ENCODE measurements at places on chromosomes 11 and 22.

- peak; percentile 63 for DNase-seq
These were observed 36.6 kb downstream of the DCUN1D5 start for GRCh38 chr11:103055221-103055890.

- peak; percentile 52 for DNase-seq
These were observed 7.7 kb downstream of the LHFPL7 start for GRCh38 chr22:24938741-24939341.

DNA sequence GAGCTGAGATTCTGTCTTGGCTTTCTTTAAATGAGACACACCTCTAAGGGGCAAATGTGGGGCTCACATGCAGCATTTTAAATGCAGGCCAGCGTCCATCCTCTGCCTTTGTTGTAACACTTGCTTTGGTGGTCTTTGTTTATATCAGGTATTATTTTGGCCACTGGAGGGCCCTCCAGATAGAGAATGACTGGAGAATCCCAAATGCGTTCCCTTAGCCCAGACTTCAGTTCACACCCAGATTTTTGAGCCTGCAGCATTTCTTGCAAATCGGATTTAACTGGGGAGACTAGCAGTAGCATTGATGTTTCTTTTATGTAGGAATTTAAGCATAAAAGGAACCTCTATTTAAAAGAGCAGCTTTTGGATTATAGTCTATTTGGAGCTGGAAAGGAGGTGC, 200.2 kb upstream of the SORL1-AS1 start:
- peak; percentile 13 for DNase-seq

DNA sequence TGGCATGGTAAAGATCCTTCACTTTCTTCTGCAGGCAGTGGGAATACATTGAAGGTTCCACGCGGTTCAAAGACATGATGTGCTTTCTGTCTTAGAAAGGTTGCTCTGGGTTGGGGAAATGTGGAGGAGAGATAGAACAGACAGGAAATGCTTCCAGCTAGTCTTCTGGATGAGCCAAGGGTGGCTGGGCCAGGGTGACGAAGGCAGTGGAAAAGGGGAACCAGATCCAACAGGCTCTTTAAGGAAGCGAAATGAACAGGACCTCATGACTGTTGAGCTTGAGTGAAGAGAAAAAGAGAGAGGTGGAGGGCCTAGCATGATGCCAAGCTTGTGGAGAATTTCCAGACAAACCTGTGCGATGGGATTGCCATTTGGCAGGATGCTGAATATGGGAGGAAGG, 56.4 kb upstream of the LMO1 start:
- DNase-seq = no peak

- DNase-seq = no peak
These were observed 106.8 kb upstream of the ALX4 start for GRCh38 chr11:44416776-44417175.

DNA sequence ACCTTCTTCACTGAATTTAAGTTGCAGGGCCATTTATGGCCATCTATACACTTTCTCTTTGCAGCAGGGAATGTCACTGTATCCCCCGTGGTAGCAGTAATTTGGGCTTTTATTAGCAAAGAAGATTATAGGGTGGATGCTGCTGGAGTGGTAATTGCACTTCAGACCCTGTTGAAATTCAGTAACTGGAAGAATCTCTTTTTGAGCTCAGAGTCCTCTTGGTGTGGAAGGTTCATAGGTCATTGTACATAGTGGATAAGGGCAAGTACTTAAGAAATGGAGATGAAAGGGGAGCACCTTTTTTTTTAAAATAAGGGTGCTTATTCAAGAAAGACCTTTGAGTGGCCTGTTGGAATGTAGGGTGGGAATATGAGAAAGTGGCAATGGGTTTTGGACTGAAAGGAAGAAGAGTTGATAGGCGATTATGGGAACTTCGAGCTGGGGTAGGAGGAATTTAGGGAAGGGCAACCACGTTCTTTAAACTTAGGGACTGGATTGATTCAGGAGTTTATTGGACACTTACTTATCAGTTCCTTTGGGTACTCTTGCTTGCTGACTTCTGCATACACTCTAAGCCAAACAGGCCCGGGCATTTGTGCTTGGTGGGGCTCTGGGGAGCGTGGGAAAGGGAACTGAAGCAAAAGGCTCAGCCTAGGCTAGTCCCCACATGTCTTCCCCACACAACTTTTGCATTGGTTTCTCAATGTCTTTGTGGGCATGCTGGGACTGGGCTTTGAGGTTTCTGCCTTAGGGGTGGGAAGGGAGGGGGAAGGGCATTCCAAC, 26.5 kb downstream of the CTNND1 start:
- DNase-seq = no peak

- DNase-seq = no peak
These were observed 346.2 kb upstream of the PDGFD start for GRCh38 chr11:104510169-104510568.

- no peak for DNase-seq
These were observed 284.8 kb downstream of the TMEM135 start for GRCh38 chr11:87322568-87322967.
